Left hindlimb (tissue), 1 donor: ENCODE measurements at places on chromosomes 1 and 21.

DNA sequence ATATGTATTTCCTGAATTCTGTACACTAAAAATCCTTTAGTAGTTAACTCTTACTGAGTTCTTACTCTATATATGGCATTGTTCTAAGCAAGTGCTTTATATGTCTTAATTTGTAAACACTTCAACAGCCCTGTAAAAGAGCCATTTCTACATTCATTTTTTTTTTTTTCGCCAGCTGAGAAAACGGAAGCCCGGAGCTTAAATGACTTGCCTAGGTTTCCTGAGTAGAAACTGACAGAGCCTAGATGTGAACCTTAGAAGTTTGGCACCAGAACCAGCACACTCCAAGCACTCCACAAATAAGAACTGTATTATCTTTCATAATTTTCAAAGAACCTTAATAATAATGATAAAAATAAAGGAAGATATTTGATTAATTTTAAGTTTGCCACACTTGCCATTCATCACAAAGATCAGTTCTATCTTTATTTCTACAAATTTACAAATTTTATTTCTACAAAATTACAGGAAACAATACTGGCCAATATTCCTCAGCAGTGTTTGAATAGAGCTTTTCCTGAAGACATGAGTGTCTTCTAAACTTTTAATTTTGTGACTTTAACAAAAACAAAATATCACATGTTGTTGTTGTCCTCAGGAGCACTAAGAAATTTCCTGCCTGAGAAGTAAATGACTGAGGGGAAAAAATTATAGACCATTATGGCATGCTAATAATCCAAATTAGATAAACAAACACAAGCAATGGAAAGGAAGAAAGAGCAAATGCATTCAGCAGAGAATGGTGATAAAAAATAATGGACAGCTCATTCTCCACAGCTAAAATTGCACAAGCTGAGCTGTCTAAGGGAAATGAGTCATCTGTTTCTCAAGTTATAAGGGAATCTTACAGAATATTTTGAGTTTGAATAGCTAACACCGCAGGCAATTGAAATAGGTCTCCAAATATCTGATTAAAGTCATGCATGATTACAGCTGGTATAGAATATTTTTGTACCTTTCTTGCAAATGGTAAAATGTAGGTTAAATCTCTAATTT, 71.2 kb downstream of the DPYD start:
- no peak for DNase-seq

DNA sequence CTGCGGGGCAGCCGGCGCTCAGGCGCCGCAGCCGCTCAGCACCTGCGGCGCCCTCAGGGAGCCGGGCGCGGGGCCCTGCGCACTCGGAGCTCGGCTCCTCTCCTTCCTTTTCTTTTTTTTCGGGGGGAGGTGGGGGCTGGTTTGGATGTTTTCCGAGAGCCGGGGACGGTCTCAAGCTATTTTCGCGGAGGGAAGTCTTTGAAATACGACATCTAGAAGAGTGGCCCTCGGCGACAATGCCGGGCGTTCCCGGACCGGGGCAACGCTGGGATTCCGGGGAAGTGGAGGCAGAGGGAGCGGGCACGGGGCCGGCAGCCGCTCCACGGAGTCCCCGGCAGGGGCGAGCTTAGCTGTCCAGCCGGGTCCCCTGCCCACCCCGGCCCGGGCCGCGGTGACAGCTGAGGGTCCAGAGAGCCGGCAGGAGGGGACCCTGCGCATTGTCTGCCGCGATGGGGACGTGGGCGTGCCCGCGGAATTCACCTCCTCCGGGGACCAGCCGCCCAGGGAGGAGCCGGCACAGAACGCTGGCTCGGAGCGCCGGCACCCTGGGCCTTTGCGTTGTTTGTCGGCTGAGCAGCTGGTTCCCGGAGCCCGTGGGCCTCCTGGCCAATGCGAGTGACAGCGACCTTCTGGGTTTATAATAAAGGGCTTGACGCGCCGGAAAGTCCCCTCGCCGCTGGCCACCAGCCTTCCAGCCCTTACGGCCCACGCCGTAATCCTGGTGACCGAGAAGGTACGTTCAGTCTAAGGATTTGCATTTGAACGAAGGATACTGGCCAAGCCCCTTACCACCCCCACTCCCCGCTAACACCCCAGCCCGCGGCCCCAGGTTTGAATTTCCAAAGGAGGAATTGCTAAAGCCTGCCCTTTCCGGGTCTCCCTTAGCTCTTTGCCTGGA, 582 bp downstream of the SLC37A1 start:
- DNase-seq: no peak

DNA sequence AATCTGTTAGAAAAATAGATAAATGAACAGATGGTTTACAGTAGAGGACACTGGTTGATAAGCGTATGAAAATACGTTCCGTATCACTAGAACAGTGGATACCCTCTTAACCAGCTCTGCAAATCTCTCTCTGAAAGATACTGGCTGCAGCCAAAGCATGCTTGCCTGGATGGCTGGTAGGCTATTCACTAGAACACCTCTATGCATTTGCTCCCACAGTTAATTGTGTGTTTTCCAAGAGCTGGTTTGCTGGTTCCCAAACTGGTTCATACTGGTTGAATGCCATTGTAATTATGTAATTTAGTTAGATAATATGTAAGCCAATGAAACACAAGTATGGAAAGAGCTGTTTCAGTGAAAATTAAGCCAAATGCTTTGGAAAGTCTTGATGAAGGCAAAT, 126.6 kb downstream of the C1orf21 start:
- no peak for DNase-seq

DNA sequence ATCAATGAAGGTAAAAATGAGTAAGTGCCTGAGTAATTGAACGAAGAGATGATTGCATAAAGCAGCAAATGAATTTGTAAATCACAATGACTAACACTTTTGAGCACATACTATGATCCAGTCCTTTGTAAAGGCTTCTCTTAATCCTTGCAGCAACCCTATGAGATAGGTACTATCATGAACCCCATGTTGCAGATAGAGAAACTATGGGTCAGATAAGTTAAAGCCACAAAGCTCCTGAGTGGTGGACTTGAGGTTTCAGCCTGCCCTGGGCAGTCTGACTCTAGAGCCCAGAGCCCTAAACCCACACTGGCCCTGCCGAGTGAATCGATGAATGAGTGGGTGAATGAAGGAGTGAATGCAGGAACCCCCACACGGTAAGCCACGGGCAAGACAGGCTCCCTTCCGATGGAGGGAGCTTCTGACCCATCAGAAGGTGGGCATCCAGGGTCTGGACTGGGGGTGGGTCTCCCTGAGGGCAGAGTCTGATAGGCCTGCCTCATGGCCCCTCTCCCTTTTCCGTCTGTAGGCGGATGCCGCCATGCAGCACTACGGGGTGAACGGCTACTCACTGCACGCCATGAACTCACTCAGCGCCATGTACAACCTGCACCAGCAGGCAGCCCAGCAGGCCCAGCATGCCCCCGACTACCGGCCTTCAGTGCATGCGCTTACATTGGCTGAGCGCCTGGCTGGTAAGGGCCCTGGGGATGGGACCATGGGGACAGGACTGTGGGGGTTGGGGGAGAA, 17.0 kb downstream of the DMBX1 start:
- DNase-seq: no peak

DNA sequence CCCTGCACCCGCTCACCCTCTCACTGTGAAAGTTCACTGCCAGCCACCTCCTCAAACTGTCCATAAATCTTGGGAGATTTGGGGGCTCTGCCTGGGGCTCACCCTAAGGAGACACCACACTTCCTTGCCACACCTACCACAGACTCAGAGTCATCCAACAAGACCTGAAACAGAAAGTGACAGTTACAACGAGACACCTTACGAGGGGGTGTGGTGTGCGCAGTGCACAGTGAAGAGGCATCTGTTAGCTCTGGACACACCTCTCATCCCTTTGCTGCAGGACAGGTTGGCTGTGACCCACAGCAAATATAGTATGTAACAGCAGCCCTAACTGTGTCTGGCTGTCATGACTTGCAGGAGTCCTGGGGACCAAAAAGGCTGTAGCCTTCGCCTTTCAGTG, 190.2 kb downstream of the NR5A2 start:
- no peak for DNase-seq

GRCh38 chr1:38834937-38835827, 24.4 kb downstream of the RRAGC start:
- DNase-seq: no peak

GRCh38 chr1:153261281-153262069, 2.0 kb downstream of the LORICRIN start:
- peak; percentile 58 for DNase-seq

- DNase-seq: no peak
Measured at GRCh38 chr1:7019510-7019909, 234.3 kb downstream of the CAMTA1 start.

GRCh38 chr1:17944646-17945045, 163.0 kb upstream of the IGSF21 start:
- no peak for DNase-seq

DNA sequence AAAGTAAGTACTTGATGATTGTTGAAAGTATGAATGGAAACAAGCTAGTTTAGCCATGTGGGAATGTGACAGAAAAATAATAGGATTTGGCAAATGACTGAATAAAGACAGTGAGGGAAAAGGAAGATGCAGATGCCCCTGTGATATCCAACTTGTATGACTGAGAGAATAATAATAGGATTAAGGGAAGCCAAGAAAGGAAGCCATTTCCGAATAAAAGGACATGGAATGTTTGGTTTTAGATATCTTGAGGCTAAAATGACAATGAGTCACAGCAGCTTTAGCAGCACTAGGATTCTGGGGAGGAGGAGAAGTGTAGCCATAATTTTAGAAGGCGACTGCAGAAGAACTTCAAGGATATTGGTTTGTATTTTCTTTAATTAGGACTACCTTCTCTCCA, 109.2 kb downstream of the TTLL7 start:
- no peak for DNase-seq

GRCh38 chr1:223144914-223145313, 1.9 kb upstream of the TLR5 start:
- no peak for DNase-seq

DNA sequence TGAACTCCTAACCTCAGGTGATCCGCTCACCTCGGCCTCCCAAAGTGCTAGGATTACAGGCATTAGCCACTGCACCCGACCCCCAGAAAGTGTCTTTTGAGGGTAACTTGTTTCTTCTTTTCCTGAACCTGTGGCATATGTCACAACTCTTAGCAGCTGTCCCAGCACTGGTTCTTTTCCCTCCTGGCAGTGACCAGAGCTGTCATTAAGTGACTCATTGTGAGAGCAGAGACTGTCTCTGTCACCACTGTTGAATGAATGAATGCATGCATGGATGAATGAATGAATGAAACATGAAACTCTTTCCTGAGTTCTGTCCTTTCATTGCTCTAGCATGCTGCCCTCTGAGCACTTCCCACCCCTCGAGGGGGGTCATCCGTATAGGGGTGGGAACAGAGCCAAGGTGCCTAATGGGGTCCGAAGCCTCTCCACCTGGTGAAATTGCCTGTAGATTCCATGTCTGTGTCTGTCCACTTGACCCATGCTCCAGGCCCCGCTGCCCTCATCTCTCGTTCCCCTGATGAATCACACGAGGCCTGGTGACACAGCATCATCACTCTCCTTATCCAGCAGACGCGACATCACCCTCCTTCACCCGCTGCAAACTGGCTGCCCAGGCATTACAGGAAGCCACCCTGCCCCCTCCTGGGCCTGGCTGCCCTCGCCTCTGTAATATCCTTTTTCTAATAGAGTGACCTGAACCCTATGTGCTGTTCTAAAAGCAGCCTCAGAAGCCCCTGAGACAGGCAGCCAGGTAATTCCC, 75.0 kb downstream of the IGSF21 start:
- no peak for DNase-seq

- no peak for DNase-seq
Measured at GRCh38 chr1:241677201-241677600, 25.1 kb downstream of the WDR64 start.

DNA sequence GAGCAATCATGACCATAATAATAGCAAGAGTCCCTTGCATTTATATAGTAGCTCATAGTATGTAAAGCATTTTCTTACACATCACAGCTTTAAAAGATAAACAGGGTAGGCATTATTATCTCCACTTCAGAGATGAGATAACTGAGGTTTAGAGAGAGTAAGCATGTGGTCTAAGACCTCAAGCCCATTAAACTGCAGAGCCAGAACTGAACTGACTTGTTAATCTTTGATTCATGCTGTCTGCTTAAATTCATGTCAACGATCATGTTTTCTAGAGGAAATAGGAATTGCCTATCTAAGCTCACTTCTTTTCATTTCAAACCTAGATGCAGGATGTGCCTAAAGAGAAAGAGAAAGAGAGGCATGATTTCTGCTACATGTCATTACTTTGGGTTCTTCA, 524.8 kb downstream of the PTPRC start:
- no peak for DNase-seq

- DNase-seq: no peak
Measured at GRCh38 chr1:241208910-241209379, 148.1 kb downstream of the RGS7 start.

- DNase-seq: peak; percentile 64
Measured at GRCh38 chr1:27099587-27100334, 55.2 kb downstream of the SLC9A1 start.

GRCh38 chr1:14567056-14567455, 31.4 kb upstream of the KAZN start:
- no peak for DNase-seq
